GM12891 (cell line): ENCODE measurements at places on chromosomes 16 and 17.

- no peak for DNase-seq
Measured at GRCh38 chr17:76871668-76872067, 3.5 kb downstream of the MGAT5B start.

GRCh38 chr16:19871721-19872120 lies 12.9 kb downstream of the GPRC5B start:
- DNase-seq = no peak

DNA sequence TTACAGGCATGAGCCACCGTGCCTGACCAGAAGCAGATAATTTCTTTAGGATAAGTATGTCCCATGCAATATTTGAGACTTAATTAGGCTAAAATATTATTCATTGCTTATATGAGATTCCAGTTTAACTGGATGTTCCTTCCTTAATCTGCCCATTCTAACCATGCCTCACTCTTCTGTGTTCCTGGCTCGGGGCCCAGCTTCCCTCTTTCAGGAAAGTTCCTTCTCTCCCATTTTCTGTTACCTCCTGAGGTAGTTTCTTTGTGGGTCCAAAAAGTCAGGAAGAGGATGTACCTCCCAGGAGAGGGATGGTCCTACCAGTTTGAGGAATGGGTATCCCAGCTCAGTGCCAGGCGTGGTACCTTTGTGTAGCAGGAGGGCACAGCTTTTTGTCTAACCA lies 23.3 kb downstream of the UNK start:
- no peak for DNase-seq

GRCh38 chr17:40325156-40326013 lies 16.4 kb downstream of the RARA start:
- no peak for DNase-seq

DNA sequence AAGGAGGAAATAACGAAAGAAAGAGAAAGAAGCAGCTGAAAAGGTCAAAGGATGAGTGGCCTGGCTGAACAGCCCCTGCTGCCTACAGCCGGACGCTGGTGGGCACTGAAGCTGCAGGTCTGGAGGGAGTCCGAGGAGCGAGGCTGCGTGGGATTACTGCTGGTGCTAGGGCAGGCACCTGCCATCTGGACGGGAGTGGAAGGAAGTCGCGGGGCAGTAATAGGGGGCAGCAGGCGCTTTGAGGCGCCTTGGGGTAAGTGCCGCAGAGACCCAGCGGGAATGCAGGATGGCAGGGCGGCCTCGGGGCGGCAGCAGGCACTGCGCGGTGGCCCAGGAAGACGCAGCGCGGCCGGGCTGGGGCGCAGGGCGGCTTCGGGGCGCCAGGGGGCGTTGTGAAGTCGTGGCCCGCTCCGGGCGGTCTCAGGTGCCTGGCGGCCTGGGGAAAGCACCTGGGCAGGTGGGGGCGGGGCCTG lies 303 bp upstream of the SCNN1G start:
- peak; percentile 93 for DNase-seq

DNA sequence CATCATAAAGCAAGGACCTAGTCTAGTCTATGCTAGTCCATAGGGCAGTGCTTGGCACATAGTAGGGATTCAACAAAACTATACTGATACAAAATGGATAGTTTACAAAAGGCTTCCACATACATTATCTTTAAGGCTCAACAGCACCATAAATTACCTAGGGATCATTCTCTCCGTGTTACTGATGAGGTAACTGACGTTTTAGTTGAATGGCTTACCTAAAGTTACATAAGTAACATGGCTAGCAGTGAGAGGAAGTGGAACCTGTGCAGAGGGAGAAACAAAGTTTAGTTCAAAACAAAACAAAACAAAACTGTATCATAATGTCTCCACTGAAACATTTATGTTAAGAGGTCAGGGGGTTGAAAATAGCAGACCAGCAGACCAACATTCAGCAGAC lies 7.9 kb downstream of the RPTOR start:
- DNase-seq = no peak
